ENCODE measurements at places on chromosomes 11 and 22.

GRCh38 chr22:26949193-26949592 lies 291.8 kb downstream of the MIAT start:
- DNase-seq = no peak

GRCh38 chr11:16815047-16815767 lies 76.8 kb downstream of the C11orf58 start:
- DNase-seq = peak; percentile 23

DNA sequence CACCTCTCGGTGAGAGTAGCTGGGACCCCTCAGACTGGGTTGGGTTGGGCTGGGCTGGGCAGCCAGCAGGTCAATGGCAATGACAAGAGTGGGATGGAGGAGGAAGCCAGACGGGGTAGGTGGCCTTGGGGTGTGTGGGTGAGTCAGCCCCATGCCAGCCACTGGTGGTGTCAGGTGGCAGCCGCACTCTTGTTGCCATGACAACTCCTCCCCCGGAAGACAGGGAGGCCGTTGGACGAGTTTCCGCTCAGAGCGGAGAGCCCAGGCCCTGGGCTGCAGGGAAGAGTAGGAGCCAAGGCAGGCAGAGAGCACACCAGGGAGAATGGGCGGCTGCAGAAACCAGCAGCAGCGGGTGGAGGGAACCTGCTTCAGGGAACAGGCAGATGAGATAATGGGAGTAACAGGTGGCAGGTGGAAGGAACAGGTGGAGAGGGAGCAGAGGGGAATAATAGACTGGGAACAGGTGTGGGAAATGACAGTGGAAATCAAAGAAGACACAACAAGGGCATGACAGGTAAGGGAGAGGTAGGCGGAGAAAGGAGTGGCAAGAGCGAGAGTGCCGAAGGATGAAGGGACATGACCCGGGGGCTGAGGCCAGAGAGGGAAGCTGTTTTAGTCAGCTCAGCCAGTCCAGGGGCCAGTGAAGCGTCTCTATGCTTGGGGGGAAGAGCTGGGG lies 8.7 kb downstream of the SPTBN2 start:
- DNase-seq = peak; percentile 38

GRCh38 chr22:17972385-17973191 lies 51.8 kb downstream of the MICAL3 start:
- no peak for DNase-seq

DNA sequence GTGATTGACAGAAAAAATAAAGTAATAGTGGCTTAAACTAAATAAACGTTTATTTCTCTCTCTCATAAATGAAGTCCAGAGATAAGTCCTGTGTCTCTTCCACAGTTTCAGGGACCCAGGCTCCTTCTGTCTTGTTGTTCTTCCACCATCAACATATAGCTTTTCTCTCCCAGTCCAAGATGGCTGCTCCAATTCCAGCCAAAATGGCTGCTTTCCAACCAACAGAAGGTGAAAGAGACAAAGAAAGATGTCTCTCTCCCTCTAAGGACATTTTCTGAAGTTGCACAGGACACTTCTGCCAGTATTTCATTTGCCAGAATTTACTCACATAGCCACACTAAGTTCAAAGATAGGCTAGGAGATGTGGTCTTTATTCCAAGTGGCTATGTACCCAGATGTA lies 9.4 kb upstream of the PLEKHB1 start:
- DNase-seq = no peak

GRCh38 chr11:44778195-44779100 lies 51.7 kb downstream of the TSPAN18 start:
- no peak for DNase-seq

- no peak for DNase-seq
Measured at GRCh38 chr22:29205594-29206371, at the start of gene EMID1. EMID1 (plus strand) TSS chr22:29205896; CDS start chr22:29206039, 143 bp downstream.

- DNase-seq = peak; percentile 63
Measured at GRCh38 chr11:64745521-64746328, 1.8 kb upstream of the RASGRP2 start.

DNA sequence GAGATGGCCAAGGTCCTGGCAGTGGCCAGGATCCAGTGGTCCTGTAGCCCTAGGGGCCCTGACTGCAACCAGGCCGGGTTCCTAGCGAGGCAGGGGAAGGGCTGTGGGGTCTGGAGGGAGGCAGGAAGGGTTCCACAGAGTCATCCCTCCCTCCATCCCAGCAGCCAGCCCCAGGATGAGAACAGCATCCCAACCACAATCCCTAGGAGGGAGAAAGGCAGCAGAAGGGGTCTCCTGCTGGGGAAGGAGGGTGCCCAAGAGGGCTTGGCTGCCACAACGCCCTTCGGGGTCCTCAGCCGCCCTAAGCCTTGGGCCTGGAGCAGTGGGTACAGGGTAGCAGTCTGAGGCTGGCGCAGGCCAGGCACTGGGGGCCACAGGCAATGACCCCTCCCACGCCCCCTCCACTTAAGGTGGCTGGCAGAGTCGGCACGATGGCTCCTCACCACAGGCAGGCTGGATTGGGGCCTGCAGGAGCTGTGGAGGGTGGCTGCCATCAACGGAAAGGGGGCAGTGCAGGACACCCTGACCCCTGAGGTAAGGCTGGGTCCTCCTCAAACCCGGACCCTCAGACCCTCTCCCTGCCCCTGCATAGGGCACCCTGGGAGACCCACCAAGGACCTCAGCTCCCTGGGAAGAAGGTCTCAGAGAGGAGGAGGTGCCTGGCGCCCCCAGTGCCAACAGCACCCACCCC lies 7.2 kb downstream of the SLC22A12 start:
- DNase-seq = no peak

DNA sequence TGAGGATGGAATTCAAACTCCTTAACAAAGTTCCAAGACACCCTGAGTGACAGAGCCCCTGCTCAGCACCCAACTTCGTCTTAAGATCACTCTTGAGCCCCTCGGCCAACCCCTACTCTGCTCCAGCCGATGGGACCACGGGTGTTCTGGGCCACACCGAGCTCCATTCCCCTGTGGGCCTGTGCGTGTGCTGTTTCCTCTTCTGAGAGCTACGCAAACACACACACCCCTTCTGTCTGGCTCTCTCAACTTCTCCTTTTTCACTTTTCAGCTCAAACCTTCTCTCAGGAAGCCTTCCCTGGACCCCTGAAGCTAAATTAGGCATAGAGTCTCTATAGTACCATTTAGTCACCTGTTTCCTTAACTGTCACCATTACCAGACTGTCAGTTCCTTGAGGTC lies 37.5 kb upstream of the NNMT start:
- DNase-seq = no peak

- DNase-seq = no peak
Measured at GRCh38 chr11:65861165-65861505, 902 bp downstream of the MUS81 start.

- no peak for DNase-seq
Measured at GRCh38 chr11:28684011-28684586, 575.9 kb downstream of the METTL15 start.

DNA sequence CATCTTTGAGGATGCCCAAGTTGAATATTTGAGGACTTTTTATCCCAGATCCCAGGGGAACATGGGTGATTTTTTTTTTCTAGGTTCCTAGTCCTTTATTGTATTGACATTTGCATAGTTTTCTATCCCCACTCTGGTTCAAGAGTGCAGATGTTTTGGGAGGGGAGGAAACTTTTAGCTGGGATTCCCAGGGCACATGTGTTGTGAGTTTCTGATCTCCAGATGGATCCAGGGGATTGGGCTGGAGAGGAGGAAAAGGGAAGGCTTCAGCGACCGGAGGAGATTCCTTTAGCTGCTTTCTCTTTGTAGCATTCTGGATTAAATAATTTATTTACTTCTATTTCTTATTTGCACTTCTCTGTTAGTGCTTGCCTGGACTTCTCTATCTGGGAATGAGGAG lies 14.7 kb upstream of the SORL1-AS1 start:
- DNase-seq = no peak

DNA sequence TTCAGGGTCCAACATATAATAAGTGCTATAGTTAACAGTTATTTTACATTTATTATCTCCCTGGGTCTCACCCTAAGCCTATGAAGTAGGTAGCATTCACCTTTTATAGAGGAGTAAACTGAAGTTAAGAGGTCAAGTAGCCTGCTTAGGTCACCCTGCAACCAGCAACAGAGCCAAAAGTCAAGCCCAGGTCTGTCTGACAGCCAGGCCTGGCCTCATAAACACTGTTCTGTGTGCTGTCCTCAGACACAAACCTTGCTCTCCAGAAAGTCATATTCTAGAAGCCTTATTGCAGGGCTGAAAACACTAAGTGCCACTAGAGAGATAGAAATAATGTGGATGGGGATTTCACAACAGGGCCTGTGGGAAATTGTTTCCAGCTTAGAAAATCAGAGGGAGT lies 59.3 kb downstream of the BDNF start:
- DNase-seq = no peak

- no peak for DNase-seq
Measured at GRCh38 chr11:123384116-123384515, 46.0 kb upstream of the GRAMD1B start.

GRCh38 chr11:132744771-132745170 lies 787.5 kb downstream of the OPCML start:
- no peak for DNase-seq

GRCh38 chr11:125382822-125383221 lies 113.2 kb downstream of the FEZ1 start:
- DNase-seq = no peak

- DNase-seq = no peak
Measured at GRCh38 chr22:49103314-49104059, 724.2 kb downstream of the BRD1 start.

DNA sequence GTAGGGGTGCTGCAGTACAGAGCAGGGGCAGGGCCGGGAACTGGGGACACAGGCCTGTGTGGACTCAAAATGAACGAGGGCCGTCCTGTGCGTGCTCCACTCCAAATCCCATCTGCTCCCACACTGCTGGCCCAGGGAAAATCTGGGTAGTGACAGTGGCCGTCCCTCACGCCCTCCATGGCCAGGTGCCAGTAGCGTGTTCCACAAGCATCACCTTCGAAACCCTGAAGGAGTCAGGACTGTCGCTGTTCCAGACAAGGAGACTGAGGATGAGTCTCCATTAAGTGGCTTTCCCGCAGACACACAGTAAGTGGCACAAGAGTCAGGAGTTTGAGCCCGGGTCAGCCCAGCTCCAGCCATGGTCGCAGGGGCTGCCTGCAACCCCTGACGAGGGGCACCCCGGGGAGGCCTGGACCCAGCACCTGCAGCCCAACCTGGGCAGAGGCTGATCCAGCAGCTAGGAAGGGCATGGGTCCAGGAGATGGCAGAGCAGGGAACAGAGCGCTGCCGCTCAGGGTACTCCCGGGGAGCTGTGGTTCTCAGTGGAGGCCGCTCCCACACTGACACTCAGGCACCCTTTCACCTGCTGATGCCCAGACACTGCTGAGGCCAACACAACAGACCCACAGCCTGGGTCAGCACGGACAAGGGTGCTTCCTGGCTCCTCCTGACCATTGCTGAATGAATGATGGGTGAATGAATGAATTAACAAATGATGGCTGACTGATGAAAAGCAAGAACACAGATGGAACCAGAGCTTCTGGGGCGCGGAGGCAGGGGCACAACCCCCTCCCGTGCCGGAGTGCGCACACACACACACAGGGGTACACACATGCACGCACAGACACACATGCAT lies 35.3 kb downstream of the IGF2 start:
- DNase-seq = no peak

DNA sequence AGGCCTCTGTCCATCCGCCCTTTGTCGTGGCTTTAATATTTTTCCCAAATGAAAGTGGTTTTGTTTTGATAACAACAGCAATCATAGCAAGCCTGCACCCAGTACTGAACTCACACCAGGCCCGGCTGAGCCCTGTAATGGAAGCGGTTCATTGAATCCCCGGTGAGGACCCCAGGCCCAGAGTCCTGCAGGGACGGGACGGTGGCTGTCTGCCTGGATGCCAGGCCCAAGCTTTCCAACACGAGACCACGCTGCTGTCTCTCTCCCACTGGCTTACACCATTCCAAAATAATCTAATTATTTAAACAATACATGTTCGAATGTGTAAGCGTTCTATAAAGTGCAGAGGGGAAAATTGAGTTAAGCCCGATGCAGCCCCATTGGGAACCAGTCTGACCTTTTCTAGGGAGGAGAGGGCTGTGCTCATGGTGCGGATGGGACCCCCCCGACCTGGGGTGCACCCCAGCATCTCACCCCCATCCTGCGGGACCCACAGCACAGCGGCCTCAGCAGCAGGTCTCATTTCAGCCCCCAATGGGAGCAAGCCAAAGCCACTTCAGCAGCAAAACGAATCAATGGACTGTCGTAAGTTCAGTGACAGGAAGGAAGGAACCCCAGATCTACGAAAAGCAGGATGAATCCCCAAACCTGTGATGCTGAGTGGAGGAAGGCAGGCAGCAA lies 1046.9 kb downstream of the BRD1 start:
- no peak for DNase-seq

DNA sequence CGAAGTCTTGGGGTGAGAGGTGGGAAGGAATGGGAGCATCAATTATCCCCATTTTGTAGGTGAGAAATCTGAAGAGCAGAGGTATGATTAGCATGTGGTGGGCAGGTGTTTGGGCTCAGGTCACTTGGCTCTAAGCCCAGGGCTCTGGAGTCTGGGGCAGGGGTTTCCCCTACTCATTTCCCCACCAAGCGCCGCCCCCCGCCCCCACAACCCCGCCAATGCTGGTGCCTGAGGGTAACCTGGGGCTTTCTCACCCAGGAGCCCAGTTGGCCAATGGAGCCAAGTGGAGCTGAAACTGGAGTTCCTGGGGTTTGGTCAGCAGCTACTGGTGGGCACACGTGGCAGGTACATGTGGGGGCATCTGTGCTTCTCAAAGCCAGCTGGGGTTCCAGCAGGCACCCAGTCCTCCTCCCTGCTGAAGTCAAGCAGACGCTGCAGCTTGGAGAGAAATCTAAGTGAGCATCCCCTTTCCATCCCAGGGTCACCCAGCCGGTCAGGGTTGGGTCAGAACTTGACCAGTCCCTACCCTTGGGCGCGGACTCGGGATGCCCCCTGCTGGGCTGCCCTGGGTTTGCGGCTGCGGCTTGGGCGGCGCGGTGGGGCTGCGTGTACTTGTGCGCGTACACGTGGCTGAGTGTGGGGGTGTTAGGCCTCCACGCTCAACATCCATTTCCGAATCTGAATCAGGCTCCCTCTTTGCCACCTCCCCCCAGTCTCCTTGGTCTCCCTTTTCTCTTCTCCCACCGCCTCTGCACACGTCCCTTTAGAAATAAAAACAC lies 1.7 kb upstream of the CHRM1 start:
- no peak for DNase-seq

DNA sequence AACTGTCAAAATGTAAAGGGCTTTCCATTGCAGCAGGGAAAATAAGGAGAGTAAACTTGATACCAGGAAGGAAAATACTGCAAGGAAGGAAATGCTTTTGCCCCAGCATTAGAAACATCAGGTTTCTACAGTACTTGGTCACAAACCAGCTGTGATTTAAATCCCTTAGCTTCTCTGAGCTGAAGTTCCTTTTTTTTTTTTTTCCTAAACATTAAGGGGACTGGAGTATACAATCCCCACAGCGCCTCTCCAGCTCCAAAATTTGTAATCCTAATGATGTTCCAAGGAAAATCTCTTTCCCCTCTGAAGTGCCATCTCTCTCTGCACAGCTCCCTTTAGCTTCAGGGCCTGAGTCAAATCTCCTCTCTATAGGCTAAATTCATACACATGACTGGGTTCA lies 220.5 kb upstream of the PITPNB start:
- no peak for DNase-seq

- DNase-seq = no peak
Measured at GRCh38 chr11:111707691-111708067, 58.5 kb downstream of the PPP2R1B start.

GRCh38 chr11:132883241-132883640 lies 649.1 kb downstream of the OPCML start:
- no peak for DNase-seq

GRCh38 chr11:6260207-6260726 lies 629 bp downstream of the CCKBR start:
- no peak for DNase-seq

- DNase-seq = no peak
Measured at GRCh38 chr11:4830346-4830745, 9.2 kb downstream of the OR51F2 start.
